Stimulated activated CD4-positive, alpha-beta T cell treated with anti-CD3 and anti-CD28 coated beads, Interleukin-4, amount 100 ng/mL, for 24 hours (primary cell): ENCODE measurements at places on chromosomes 5 and 9.

GRCh38 chr5:147017191-147017590 lies 138.6 kb upstream of the PPP2R2B start:
- no peak for DNase-seq

DNA sequence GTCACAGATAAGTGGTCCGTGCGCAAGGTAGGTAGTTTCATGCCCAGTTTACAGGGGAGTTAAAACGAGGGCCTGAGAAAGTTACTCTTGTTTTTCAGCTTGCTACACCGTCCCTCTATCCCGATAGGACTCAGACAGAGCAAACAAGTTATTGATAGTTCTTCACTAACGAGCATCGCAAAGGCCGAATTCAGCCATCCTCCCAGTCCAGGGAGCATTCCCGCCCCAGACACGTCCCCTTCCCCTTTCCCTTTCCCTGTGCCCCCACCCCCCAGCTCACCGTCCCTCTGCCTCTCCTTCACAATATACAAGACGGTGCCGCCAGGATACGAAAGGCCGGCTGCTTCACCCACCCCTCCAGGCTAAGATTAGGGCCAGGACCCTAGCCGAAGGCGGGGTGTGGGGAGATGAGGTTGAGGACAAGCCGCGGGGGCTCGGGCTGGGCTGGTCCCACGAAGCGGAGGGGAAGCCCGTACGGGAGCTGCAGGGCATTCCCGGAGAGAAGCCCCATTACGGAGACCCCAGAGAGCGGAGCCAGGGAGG lies 599 bp downstream of the KIAA1191 start:
- DNase-seq: no peak

DNA sequence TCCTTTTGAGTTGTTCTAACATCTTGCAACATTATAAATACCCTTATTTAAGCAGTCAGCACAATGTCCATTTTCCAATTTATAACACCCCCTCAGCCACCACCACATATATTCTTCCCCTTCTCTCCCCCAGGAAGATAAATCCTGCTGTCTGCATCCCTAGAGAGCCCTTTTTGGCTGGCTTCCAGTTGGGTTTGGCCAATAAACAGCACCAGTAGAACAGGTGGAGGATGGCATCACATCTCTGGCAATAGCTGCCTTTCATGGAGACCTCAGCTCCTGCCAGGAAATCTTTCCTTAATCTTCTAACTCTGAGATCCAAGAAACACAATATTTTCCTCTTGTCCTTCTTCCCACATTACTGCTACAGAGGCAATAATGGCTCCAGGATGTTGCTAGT lies 53.7 kb downstream of the TRIM36 start:
- no peak for DNase-seq

GRCh38 chr5:110785356-110785755 lies 46.5 kb downstream of the SLC25A46 start:
- DNase-seq: no peak

- DNase-seq: peak; percentile 55
These were observed 99.6 kb upstream of the RAPGEF1 start for GRCh38 chr9:131839281-131840084.

DNA sequence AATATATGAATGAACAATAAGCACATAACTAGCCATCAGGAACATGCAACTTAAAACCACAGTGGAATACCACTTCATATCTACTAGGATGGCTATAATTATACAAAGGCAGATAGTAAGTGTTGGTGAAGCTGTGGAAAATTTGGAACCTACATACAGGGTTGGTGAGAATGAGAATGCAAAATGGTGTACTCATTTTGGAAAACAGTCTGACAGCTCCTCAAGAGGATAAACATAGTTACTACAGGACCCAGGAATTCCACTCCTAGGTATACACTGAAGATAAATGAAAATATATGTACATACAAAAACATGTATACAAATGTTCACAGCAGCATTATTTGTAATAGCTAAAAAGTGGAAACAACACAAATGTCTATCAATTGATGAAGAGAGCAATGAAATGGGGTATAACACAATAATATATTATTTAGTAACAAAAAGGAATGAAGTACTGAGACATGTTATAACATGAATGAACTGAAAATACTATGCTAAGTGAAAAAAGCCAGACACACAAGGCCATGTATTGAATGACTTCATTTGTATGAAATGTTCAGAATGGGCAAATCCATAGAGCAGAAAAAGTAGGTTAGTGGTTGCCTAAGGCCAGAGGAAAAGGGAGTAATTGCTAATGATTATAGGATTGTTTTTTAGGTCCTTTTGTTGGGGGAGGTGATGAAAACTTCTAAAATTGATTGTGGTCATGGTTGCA lies 31.2 kb upstream of the CDK5RAP2 start:
- DNase-seq: no peak

GRCh38 chr5:137735555-137736284 lies at the start of gene KLHL3:
KLHL3 (minus strand) TSS chr5:137736089; CDS start chr5:137735646, 443 bp downstream.
- DNase-seq: peak; percentile 44

DNA sequence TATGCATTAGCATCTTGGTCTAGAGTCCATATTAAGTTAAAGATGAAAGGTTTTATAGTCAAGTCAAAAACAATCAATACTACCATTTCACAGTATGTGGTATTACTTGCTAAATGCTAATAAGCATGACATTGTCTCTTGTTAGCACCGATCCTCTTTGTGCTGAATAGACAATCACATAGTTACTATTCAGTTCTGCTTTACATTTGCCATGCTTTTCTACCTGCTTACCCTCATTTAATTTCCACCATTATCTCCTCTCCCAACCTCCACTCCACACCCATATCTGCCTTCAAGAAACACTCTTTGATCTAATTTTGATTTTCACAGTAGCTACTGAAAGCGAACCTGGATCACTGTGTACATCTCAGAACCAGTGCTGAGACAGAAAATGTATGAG lies 16.8 kb downstream of the MEGF9 start:
- DNase-seq: no peak

- no peak for DNase-seq
These were observed 481.3 kb downstream of the DMRT2 start for GRCh38 chr9:1531424-1531823.

GRCh38 chr5:170173227-170173626 lies 59.6 kb upstream of the C5orf58 start:
- DNase-seq: no peak

GRCh38 chr5:73152411-73153388 lies 20.3 kb upstream of the TMEM174 start:
- no peak for DNase-seq

DNA sequence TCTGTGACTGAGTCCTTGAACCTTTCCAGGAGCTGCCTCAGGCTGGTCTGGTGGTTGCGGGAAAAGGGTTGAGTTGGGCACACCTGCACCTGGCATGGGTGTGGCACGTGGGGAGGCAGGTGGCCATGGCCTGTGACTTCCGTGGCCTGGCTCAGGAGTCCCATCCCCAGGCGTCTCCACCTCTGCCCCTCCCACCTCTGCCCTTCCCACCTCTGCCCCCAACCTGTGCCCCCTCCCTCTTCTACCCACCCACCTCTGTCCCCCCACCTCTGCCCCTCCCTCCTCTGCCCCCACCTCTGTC lies 1.9 kb upstream of the QRFP start:
- DNase-seq: no peak

- no peak for DNase-seq
These were observed 64.0 kb downstream of the LNPEP start for GRCh38 chr5:96999856-97000255.

DNA sequence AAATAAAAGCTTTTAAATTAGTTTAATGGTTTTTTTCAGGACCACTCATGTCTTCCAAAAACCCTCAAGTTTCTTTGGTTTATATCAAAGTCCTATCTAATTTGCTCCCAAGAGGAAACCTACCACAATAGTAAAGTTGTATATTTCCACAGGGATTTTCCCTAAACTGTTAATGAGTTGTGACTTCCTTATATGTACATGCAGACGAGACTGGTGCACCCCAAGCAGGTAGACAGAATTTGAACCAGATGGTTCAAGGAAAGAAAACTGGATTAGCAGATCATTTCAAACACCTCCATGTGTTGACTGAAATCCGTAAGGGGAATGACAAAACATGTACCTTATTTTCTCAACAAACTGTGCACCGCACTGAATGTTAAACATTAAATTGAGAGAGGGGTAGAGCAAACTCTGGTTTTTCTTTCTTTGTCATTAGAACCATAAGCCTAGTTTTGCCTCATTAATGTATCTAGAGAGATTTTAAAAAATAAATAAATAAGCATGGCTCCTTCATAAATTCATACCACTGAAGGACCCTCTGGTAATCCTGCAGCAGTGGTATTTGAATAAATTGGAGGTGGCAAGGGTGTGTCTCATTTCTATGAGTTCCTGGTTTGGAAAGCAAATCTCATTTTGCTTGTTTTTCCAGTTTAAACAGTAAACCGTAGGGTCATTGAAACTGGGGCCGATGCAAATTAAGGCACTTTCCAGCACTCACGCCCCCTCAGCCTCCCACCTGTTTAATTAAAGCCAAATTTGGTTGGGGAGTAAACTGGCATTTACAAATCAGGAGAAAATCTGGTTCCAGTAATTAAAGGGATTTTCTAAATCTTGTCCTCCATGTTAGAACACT lies 51.1 kb downstream of the ENC1 start:
- no peak for DNase-seq
